CD4-positive, alpha-beta T cell treated with Interleukin-2 at 100 ng/mL for 4 hours (primary cell): ENCODE measurements at places on chromosomes 7 and 10.

- no peak for DNase-seq
These were observed 35.7 kb downstream of the CCDC7 start for GRCh38 chr10:32481606-32482005.

DNA sequence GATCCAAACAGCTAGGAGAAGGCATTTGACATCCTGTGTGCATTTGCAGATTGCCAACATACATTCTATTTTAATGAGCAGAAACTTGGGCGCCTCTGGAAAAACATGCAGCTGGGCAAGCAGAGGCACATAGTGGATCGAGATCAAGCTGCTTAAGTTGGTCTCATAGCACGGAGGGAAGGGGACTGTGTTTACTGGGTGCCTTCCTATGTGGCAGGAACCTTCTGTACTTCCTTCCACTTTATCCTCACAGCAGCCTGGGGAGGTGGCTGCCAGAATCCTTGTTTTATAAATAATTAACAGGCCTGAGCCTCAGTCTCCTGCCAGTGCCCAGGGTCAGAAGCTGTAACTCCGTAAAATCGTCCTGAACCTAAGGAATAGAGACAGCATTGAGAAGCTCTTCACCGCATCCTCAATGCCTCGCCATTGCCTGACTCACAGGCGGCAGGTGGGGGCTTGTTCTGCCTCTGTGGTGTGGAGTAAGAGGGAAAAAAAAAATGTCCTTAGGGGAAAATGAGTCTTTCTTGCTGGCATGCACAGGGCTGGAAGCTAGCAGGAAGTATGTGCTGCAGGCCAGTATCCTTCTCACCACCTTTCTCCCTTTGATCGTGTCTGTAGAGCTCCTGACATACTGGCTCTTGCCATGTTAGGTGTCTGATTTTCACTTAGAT, 6.2 kb downstream of the VWA2 start:
- DNase-seq, result no peak

- DNase-seq, result no peak
These were observed 569 bp downstream of the SLC26A5 start for GRCh38 chr7:103445228-103446048.

GRCh38 chr7:5500777-5501350, 77.2 kb upstream of the TNRC18 start:
- DNase-seq, result no peak

GRCh38 chr7:137081321-137082093, 213.1 kb downstream of the CHRM2 start:
- no peak for DNase-seq

- DNase-seq, result no peak
These were observed 73.0 kb downstream of the COL26A1 start for GRCh38 chr7:101435461-101436220.

DNA sequence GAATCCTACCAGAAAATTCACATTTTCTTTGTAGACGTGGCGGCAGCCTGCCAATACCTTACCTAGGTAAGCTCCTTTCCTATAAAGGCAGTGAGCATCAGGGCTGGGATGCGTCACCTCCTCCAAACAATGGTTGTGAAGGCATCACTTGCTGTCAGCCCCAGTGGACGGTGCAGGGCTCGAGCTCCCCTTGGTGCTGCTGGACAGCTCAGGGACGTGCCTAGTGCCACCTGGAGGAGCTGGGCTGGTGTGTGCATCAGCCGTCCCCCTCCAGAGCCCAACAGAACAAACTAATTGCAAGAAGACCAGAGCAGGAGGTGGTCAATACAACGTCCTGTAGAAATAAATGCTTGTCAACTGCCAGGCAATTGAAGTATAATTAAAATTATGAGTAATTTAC, 517.5 kb upstream of the FOXK1 start:
- no peak for DNase-seq

DNA sequence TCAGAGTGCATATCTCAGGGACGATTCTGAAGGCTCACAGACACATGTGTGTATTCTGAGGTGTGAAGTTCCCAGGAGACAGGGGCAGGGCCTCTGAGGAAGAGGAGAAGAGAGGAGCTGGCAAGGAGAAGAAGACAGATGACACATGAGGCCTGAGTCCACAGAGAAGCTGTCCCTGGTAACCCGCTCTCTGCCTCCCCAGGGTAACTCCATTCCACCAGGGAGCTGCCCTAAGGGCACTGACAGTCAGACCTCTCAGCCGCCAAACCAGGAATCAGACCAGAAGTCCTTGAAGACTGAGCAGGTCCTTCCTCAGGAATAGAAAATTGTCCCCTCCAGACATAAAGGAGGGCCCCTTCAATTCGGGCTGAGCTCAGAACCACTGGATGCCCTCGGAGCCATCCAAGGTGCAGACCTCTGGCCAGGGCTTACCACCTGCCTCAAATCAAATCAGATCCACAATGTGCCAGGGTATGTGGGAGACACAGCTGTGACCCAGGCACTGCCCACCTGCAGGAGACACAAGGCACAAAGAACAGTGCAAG, 57.4 kb downstream of the TLL2 start:
- no peak for DNase-seq

- DNase-seq, result no peak
These were observed 2.5 kb upstream of the SLIT1 start for GRCh38 chr10:97188261-97188711.

DNA sequence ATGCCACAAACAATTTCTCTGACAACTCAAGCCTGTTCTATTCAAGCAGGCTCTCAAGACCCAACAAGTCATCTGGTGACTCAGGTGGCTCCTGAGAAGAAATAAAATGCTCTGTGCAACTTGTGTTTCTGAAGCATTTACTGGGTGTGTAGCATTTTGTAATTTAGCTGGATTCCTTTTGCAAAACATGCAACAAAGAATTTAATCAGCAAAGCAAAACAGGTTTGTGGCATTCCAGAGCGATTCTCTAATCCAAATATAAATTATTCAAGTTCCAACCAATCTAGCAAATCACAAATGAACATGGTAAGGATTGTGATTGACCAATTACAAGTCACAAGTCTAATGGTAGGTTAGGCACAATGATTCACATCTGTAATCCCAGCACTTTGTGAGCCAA, 39.8 kb upstream of the C10orf67 start:
- no peak for DNase-seq

DNA sequence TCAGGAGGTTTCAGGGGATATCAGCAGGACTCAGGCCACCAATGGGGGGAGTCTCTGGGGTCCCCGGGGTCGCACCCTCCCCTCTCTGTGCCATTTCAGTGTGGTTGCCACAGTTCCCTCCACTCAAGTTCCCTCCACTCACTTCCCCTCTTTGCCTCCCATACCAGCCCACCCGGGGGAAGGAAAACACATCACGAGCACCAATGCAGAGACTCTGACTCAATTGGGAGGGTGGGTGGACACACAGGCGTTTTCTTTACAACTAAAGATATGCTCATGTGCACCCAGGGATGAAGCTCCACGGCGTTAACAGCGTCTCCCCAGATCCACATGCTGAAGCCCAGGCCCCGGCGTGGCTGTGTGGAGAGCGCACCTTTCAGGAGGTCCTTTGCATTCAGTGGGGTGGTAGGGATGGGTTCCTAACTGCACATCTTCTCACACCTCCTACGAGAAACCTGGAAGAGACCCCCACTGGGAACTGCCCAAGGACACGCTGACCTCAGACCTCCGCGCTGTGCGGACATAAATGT, 254.1 kb downstream of the ZMYND11 start:
- no peak for DNase-seq

GRCh38 chr7:110557-111232, 81.7 kb upstream of the FAM20C start:
- DNase-seq, result no peak

DNA sequence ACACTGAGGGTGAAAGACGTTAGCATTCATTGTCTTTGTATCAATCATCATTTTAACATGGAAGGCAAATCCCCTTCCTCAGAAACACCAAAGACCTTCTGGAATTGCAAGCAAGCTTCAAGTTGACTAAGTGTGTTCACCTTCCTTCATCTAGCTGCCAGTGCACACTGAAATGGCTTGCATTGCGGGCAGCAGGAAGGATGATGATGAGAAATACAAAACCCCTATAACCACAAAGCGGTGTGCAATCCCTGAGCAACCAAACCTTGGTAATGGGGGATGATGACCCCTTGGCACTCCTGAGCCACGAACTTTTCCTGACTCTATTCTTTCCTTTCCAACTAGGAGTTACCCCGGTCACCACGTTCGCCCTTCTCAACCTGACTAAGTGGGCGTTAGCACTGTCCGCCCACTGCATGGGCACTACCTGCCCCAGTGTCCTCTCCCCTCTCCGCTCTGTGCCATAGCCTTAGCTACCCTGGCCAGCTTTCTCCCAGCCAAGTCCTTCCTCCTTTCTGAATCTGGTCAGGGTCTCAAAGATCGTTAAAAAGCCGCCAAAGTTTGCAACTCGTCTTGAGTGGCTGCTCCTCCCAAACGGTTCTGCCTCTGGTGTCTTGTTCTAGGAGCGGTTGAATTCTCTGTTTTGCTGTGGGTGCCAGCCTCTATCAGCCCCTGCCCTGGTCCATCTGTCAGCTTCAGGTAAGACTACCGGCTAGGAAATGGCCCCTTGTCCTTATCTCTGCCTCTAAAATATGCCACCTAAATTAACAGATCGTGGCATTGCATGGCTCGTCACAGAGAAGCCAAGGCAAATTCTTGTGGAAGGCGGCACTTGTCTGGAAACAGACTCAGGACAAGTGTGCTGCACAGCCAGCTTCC, 586 bp upstream of the AOC1 start:
- no peak for DNase-seq

- no peak for DNase-seq
These were observed 25.8 kb upstream of the LEP start for GRCh38 chr7:128215281-128215680.

GRCh38 chr10:36023939-36024338, 381.8 kb upstream of the FZD8 start:
- DNase-seq, result no peak

- no peak for DNase-seq
These were observed 376.0 kb downstream of the CTNNA3 start for GRCh38 chr10:67319976-67320375.

- DNase-seq, result peak; percentile 59
These were observed 14.7 kb upstream of the TMEM236 start for GRCh38 chr10:17737027-17737965.

DNA sequence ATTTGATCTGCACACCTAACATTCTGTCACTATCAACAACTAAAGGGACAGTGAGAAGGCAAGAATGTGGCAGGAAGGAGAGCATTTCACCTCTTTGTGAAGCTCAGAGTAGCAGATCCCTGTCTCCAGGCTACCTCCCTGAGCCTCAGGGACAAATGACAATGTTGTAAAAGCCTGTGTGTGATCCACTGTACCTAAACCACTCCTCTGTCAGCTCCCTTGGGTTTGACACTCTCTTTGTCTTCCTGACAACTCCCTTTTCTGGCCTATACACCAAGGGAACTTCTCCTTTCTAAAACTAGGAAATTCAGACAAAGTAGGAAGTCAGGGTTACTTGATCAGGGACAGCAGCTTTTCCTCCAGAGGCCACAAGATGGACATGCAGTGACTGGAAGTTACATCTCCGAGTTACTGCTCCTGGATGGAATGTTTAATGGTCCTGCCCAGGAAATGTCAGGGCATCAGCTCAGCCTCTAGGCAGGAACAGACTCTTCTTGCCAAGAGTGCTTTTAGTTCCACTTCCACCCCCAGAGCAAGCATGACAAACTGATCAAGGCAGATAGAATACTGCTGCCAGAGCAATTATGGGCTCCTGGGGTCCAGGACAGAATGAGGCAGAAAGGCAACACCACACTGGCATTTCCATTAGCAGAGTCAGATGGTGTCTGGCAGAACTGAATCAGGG, 1014.5 kb upstream of the LRRTM3 start:
- no peak for DNase-seq

DNA sequence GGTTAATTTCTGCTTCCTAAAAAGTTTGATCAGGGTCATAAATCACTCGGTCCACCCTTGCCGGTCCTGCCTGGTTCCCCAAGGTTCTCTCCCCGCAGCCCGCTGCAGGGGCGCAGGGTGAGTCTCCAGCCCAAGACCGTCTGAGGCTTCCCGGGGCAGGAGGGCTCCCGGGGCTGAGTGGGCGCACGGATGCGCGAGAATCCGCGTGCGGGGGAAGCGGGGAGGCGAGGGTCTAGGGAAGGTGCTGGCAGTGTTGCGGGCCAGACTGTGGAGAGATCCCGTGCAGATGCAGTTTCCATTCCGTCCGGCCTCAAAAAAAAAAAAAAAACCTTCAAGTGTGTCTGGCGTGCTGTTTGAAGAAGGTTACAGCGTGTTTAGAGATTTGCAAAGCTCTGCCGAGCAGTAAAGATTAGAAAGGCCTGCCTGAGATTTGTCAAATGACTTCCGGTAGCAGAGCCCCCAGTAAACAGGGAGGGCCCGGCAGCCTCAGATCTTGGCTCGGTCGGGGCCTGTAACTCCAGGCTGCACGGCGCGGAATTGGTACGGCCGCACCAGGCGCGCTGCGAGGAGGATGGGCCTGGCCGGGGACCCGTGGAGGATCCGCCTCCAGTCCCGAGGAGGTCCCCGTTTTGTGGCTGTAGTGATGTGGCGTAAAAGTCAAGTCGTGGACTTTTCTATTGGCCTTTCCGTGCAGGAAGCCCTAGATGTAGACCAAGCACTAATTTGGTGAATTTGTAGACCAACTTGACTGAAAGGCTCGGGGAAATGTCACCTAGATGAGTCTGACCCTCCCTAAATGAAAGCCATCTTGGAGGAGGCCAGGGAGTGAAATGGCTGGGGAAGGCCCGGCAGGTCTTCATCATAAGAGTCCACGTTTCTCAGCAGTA, 293.2 kb upstream of the NFE2L3 start:
- no peak for DNase-seq

DNA sequence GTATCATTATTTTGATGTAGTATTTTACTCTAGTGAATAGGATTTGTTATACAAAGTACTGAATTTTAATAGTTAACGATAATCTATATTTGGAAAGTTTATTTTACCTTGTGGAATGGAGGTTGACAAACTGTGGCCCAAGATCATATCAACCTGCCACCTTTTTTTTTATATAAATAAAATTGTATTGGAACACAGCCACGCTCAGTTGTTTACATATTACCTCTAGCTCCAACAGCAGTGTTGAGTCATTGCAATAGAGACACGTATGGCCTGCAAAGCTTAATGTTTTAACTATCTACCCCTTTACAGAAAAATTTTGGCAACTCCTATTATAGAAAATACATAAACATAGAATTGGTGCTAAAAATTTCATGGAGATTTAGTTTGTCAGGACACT, 239.3 kb downstream of the THSD7A start:
- DNase-seq, result no peak

DNA sequence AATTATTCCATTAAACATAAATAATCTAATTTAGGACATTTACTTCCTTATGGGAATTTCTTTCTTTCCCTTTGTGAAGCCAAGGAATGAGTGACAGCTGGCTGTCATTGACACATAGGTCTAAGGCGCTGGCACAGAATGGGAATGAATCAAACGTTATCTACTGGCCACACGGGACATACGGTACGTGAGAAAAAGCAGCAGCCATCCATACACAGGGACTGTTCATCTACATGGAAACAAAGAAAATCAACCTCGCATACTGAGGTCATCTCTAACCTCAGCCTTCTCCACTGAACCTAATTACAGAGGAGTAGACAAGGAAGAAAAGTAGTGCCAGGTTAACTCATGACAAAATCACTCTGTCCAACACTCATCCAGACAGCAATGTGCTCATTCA, 126.3 kb upstream of the PTN start:
- DNase-seq, result no peak
